ENCODE measurements at places on chromosomes 12 and 14.
A peak's percentile ranks its signal among the peaks of the same experiment; 100 is the strongest.

GRCh38 chr14:55446833-55447232 is 6.4 kb upstream of the TBPL2 start:
- no peak for DNase-seq

DNA sequence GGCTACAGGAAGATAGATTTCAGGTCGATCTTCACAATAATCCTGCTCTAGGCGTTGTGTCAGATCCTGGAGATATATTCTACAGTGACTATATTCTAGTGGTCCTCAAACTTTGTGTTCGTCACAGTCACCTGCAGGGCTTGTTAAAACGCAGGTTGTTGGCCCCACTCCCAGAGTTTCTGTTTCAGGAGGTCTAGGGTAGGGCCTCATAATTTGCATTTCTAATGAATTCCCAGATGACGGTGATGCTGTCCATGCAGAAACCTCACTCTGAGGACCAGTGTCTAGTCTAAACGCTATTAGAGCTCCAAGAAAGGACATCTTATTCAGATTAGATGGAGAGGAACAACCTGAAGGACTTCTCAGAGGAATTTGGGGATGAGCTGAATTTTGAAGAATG is 13.2 kb upstream of the SLC6A13 start:
- DNase-seq = no peak

GRCh38 chr12:32754111-32754510 is 1.6 kb downstream of the YARS2 start:
- DNase-seq = no peak

DNA sequence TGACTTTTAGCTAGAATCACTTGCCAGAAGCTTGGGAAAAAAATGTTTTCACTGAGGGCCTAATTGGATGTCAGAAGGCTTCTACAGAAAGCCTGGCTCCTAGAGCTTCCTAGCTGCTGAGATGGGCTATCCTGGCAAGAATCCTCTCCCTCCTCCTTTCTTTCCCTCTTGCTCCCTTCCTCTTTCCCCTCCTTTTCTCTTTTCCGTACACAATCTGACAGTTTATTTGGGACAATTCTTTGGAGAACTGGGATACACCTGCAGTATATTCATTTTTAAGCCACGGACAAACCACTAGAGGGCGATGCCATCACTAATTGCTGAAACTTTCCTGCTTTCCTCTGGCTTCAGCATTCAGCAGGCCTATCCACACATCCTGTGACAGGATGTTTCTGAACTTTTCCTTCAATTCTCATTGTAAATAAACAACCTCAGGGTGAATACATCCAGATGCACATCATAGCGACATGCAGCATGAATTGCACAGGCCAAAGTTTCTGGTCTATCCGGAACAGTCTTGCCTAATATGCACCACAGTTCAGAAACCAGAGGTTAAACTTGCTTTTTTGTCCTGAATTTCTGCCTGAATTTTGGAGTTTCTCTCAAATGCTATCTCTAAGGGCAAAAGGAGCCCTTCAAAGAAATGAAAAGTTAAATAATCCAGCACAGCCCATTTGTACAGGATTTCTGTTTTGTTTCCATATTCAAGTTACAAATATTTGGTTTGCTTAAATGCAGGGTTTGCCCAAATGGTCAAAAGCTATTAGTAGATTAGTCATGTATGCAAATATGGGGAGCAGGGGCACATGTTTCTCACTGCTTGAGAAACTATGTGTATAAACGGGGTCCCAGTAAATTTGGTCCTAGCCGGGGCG is 142.8 kb downstream of the PAWR start:
- peak; percentile 60 for DNase-seq

GRCh38 chr14:92684801-92685560 is 63.4 kb downstream of the LGMN start:
- DNase-seq = no peak

- DNase-seq = no peak
These were observed 51.6 kb upstream of the PMCH start for GRCh38 chr12:102249079-102249841.

DNA sequence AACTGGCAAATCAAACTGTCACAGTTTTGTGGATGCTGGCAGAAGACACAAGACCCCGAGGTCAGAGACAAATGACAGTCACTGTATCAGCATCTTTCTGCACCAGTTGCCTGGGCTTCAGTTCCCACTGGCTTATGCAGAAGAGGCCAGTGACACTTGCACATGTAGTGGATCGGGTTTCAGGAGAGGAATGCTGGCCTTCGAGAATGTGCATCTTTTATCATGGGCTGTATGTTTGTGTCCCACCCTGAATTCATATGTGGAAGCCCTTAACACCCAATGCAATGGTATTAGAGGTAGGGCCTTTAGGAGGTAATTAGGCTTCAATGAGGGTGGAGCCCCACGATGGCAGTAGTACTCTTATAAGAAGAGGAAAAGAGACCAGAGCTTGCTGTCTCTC is 150.9 kb downstream of the SLC15A4 start:
- DNase-seq = no peak

GRCh38 chr12:16607906-16608775 is 2.2 kb upstream of the LMO3 start:
- no peak for DNase-seq

GRCh38 chr14:102192840-102193502 is 53.3 kb downstream of the WDR20 start:
- DNase-seq = no peak

- no peak for DNase-seq
These were observed 114.8 kb downstream of the PLXNC1 start for GRCh38 chr12:94263011-94263811.

DNA sequence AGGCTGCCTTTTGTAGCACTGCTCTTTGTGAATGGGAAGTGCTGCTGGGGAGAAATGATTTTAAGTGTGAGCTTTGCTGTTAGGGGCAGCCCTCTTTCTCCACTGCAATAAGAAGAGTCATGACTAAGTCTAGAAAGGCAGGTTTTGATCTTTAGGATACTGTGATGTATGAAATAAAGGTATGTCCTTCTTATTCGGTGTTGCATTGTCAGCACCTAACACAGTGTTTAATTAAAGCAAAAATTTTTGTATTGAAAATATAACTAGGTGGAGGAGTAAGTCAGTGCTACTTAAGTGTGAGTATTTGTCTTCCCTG is 81.5 kb downstream of the ETV6 start:
- DNase-seq = no peak

DNA sequence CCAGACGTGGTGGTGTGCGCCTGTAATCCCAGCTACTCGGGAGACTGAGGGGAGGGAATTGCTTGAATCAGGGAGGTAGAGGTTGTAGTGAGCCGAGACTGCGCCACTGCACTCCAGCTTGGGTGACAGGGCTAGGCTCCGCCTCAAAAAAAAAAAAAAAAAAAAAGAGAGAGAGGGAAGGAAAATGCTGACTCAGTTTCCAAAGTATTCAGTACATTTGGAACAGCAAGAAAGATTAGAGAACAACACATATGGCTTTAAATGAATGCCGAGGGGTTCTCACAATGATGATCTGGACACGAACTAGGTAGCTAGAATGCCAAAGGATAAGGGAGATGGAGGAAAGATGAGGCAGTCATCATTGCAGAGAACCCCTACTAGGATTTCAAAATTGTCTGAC is 97.4 kb downstream of the NAV3 start:
- DNase-seq = no peak

- no peak for DNase-seq
These were observed 328.7 kb downstream of the RAD51B start for GRCh38 chr14:68148276-68148675.

GRCh38 chr12:123410041-123410412 is 26.1 kb downstream of the KMT5A start:
- no peak for DNase-seq

- DNase-seq = no peak
These were observed 29.8 kb downstream of the NCOR2 start for GRCh38 chr12:124537525-124538193.

- no peak for DNase-seq
These were observed 179.3 kb upstream of the BTG1 start for GRCh38 chr12:92324849-92325500.

- no peak for DNase-seq
These were observed 1.4 kb upstream of the GTF2A1 start for GRCh38 chr14:81222126-81222525.

- no peak for DNase-seq
These were observed 307.6 kb upstream of the FBXO33 start for GRCh38 chr14:39739796-39740195.

GRCh38 chr14:91419044-91419397 is 1.4 kb upstream of the CCDC88C start:
- DNase-seq = no peak

DNA sequence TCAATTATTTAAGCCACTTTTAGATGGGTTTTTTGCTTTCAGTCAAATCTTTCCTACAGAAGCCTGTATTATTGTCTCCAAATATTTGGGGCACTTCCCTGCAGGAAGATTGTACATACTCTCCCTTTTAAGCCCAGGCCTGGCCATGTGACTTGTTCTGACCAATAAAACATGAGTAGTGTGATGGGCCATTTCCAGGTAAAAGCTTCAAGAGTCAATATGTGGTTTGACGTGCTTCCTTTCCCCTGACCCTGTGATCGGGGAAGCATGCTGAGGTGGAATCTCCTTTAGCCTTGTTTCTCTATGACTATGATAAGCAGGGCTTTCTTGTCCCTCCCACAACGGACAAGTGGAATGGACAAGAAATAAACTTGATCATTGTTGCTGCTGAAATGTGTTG is 14.2 kb upstream of the NIN start:
- no peak for DNase-seq

GRCh38 chr14:52694761-52695480 is 437 bp downstream of the ERO1A start:
- DNase-seq = peak; percentile 8

- no peak for DNase-seq
These were observed 206.6 kb downstream of the KSR2 start for GRCh38 chr12:117762143-117762542.

GRCh38 chr14:100192250-100192671 is 32.8 kb upstream of the DEGS2 start:
- no peak for DNase-seq

GRCh38 chr12:70006619-70006973 is 181.6 kb downstream of the MYRFL start:
- no peak for DNase-seq

GRCh38 chr12:106445959-106446358 is 88.4 kb downstream of the POLR3B start:
- DNase-seq = no peak

DNA sequence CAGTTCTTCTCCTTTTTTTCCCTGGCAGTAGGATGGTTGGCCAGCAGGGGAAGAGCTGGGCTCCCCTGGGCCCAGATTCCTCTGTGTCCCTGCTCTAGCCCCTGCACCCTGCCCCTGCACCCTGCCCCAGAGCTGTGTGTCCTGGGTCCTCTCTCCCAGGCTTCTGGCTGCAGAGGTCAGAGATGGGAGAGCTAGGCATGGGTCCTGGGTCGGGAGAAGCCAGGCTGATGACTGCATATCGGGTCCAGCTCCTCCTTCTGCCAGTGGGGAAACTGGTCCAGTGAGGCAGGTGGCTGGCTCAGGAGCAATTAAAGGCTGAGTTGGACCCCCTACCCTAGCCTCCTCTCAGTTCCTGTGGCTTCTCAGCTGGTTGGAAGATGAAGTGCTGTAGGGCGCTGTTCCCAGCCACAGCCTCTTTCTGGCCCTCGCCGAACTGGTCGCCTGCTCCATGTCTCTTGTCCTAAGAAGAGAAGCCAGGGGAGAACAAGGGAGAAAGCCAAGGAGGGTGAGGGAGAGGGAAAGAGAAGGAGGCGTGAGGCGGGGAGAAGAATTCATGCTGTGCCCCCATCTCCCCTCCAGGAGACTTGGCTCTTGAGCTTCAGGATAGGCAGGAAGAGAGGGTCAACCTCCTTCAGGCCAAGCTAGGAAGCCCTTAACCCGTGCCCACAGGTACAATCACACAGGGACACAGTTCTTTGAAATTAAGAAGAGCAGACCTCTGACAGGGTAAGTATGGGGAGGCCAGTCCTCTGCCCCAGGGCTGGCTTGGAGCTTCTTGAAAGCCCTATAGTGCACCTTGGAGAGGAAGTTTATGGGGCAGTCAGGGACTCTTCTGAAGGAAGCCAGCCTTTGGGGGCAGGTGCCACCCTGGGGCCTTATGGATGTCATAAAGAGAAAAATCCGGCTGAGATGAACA is 9.5 kb downstream of the VASH1 start:
- no peak for DNase-seq

DNA sequence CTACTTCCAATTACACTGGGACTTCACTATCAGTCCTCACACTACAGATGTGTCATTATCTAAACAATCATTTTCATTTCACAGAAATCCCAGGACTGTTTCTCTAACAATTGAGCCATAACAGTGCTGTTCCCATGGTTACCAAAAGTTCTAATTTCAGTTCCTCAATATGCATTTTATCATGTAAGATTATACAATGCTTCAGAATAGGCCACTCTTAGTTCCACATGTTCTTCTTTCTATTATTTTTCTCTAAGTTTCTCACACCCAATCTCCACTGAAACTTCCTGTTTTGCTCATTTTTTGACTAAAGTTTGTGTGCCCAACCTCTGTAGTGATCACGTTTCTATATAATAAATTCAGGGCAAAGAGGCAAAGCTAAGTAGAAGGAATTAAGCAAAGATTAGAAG is 185.8 kb downstream of the DUSP6 start:
- DNase-seq = no peak

DNA sequence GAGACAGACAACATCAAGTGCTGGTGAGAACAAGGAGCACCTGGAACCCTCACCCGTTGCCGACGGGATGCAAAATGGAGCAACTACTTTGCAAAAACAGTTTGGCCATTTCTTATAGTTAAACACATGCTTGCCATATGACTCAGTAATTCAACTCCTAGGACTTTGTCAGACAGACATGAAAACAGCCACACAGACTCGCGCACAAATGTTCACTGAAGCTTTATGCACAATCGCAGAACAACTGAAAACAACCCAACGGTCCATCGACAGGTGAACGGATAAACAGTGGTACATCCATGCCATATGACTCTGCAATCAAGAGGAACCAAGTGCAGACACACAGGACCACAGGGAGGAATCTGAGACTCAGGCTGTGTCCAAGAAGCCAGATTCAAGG is 30.8 kb downstream of the NCOR2 start:
- DNase-seq = no peak

- DNase-seq = peak; percentile 40
These were observed 634 bp downstream of the MED13L start for GRCh38 chr12:116276652-116277466.

DNA sequence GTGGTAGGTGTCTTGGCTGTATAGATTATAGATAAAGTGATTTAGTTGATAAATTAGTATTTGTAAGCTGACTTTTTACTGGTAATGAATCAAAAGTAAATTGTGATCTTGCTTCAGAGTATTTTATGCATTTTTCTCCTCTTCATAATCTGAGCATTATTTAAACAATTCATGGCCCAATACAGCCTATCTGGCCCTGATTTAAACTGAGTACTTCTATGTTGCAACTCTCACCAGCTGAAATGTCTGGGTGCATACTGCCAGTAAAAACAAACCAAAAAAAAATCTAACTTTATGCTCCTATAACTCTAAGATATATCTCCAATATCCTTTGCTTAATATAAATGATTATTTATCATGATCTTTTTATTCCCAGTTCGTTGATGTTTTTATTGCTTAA is 86.6 kb downstream of the MIA2 start:
- no peak for DNase-seq

GRCh38 chr12:85007836-85008235 is 28.2 kb downstream of the TSPAN19 start:
- DNase-seq = peak; percentile 3
